ENCODE measurements at places on chromosomes 3 and 15.
A peak's percentile ranks its signal among the peaks of the same experiment; 100 is the strongest.

DNA sequence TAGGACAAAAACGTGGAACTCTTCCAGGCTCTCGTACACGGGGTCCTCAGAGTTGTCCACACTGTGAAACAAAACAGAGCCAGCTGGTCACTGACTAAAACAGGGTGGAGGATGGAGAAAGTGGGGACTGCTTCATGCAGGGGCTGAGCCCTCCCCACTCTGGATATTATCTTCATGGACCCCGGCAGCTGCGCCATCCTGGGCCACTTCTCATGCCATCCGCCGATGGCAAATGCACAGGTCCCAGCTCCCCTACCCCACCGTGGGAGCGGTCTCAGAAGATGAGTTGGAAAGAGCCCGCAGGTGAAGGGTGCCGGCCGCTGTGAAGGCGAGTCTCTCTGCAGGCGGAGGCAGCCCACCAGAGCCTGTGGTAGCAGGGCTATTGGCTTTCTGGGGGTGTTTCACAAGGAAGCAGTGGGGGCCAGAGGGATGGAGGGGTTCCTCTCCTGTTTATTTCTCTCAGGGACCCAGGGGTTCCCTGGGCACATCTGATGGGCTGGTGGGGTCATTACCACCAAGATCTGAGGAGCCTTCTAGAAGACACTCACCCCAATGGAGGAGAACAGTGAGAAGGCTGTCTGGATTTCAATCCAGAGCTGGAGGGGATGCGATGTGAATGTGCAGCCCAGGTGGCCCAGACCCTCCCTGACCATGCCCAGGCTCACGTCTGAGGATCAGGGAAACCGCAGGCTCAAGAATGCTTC, 177.3 kb downstream of the KLF13 start:
- DNase-seq: no peak

GRCh38 chr3:152376351-152377183, 107.8 kb downstream of the MBNL1 start:
- DNase-seq: no peak

DNA sequence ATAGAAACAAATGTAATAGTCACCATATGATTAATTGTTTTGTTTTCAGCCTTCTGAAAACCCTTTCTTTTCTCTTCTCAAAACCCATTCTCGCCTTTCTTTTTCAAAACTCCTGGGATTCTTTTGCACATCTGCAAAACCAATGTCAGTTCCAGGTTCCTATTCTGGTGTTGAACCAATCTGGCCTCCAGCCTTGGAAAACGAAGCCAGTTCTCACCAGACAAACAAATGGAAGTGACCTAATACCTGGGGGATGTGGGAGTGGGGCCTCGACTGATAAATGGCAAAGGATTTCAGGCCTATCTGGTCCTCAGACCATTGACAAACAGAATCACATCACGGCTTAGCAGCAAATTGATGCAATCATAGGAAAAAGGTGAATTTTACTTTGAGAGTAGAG, 73.0 kb downstream of the COL8A1 start:
- no peak for DNase-seq

- peak; percentile 20 for DNase-seq
Observed at GRCh38 chr3:145243875-145244274, 917.1 kb downstream of the PLOD2 start.

All from AG20443 (cell line).